ENCODE measurements at places on chromosomes 2 and 18. TPM values are rescaled to one million over a fixed set of nuclear protein-coding genes. Genes with fewer than 3 reads are reported as not detected.

DNA sequence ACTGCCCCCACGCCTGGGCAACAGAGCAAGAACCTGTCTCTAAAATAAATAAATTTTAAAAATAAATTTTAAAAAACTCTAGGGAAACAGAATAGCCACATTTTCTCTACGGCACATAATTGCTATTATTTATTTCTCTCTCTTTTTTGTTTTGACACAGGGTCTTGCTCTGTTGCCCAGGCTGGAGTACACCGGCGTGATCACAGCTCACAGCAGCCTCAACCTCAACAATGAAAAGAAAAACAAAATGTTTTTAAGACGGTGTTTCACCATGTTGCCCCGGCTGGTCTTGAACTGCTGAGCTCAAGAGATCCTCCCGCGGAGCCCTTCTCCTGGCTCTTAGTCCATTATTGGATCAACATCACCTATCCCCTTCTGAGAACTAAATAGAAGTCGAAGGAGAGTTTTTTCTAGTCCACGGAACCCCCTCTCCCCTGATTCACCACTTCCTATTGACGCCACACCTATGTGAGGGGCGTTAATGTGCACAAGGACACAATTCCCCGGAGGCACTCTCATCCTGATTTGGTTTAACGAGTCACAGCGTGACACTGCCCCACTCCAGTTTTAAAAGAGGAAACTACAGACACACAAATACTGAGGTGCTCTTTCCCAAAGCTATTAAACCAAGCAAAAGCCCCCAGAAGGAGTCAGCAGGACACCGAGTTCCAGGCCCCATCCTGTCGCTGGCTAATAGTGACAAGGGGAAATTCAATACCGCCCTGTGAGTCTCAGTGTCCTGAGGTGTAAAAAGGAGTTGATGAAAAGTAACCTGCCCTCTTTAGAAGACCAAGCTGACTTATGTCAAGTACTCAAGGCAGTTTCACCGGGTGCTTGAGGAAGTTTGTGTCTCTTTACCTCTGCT, 1.1 kb downstream of the NPC1 start:
- no peaks in the 10 kb centered on the region for H3K27me3 ChIP-seq
- peak; percentile 52 for DNase-seq
- peak overlapping the region; percentile 87 for H3K4me3 ChIP-seq
- H3K36me3 ChIP-seq = peaks cover 4% of the 10 kb centered on the region
- peaks cover 50% of the 10 kb centered on the region for H3K4me1 ChIP-seq
- peak overlapping the region; percentile 99 for H3K27ac ChIP-seq

Gene GREB1
- total RNA-seq = 0.94 TPM

- DNase-seq = no peak
- H3K4me3 ChIP-seq = no peak overlapping the region
- H3K4me1 ChIP-seq = no peaks in the 10 kb centered on the region
Observed at GRCh38 chr2:161044095-161044865, 115.9 kb upstream of the TANK start.

- H3K27ac ChIP-seq = no peak overlapping the region
- no peak for DNase-seq
- H3K36me3 ChIP-seq = no peaks in the 10 kb centered on the region
- H3K4me1 ChIP-seq = no peaks in the 10 kb centered on the region
Observed at GRCh38 chr2:18436503-18437005, 123.9 kb downstream of the RDH14 start.

Gene SLC38A11
- not detected for total RNA-seq

GRCh38 chr2:191933307-191934105, 86.6 kb upstream of the CAVIN2 start:
- H3K4me1 ChIP-seq = no peaks in the 10 kb centered on the region
- no peak overlapping the region for H3K4me3 ChIP-seq
- no peak for DNase-seq

GRCh38 chr2:28368357-28368798, 24.3 kb upstream of the FOSL2 start:
- peaks cover 47% of the 10 kb centered on the region for H3K4me1 ChIP-seq
- H3K36me3 ChIP-seq = no peaks in the 10 kb centered on the region
- no peak for DNase-seq
- H3K27ac ChIP-seq = no peak overlapping the region
- no peaks in the 10 kb centered on the region for H3K27me3 ChIP-seq
- H3K4me3 ChIP-seq = no peak overlapping the region

GRCh38 chr2:234373060-234373459, 123.8 kb downstream of the ARL4C start:
- no peaks in the 10 kb centered on the region for H3K36me3 ChIP-seq
- peaks cover 67% of the 10 kb centered on the region for H3K4me1 ChIP-seq
- peak overlapping the region; percentile 21 for H3K4me3 ChIP-seq
- H3K27me3 ChIP-seq = no peaks in the 10 kb centered on the region
- peak; percentile 45 for DNase-seq

GRCh38 chr2:101832114-101832513, 134.6 kb downstream of the MAP4K4 start:
- H3K27me3 ChIP-seq = no peaks in the 10 kb centered on the region
- H3K4me1 ChIP-seq = peaks cover 47% of the 10 kb centered on the region
- no peak overlapping the region for H3K4me3 ChIP-seq
- no peak overlapping the region for H3K27ac ChIP-seq

GRCh38 chr2:39377226-39377939, 59.7 kb downstream of the MAP4K3 start:
- H3K27me3 ChIP-seq = no peaks in the 10 kb centered on the region
- no peak overlapping the region for H3K4me3 ChIP-seq
- H3K36me3 ChIP-seq = no peaks in the 10 kb centered on the region
- DNase-seq = no peak
- H3K27ac ChIP-seq = no peak overlapping the region

Gene KIF5C
- total RNA-seq = 19.8 TPM

- DNase-seq = no peak
- no peaks in the 10 kb centered on the region for H3K27me3 ChIP-seq
- no peaks in the 10 kb centered on the region for H3K4me1 ChIP-seq
- no peak overlapping the region for H3K4me3 ChIP-seq
Observed at GRCh38 chr18:9516437-9517064, 41.2 kb downstream of the RALBP1 start.

Gene PLA2R1
- not detected for total RNA-seq

DNA sequence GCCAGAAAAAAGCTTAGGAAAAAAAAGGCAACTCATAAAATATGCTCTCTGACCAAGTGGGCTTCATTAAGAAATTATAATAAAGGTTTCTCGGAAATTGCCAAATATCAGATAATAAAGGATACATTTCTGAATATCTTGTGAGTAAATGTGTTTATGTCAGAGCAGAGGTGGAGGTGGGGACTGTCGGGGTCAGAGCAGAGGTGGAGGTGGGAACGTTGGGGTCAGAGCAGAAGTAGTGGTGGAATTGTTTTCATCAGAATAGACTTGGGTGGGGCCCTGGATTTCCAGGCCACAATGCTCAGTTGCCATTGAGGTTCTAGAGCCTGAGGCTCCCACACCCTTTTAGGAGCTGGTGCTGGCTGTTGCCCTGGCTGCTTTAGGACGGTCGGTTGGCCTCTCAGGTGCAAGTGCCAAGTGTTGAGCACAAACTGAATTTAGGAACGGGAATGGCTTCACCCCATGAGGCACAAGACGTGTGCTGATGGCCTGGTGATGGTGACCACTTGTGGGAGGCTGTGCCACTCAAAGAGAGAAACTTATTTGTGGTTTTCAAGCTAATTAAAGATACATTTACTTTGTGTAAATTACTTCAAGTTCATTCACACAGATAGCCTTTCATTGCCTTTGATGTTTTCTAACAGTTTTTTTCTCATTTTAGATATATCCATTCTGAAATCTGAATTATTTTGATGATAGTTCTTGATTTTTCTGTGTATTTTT, 131.5 kb downstream of the ATP9B start:
- H3K36me3 ChIP-seq = no peaks in the 10 kb centered on the region
- no peak overlapping the region for H3K27ac ChIP-seq
- no peak overlapping the region for H3K4me3 ChIP-seq
- no peak for DNase-seq

GRCh38 chr18:3183103-3183717, 36.6 kb downstream of the MYOM1 start:
- no peak for DNase-seq
- H3K27me3 ChIP-seq = no peaks in the 10 kb centered on the region
- H3K27ac ChIP-seq = no peak overlapping the region
- no peak overlapping the region for H3K4me3 ChIP-seq
- H3K4me1 ChIP-seq = no peaks in the 10 kb centered on the region

Gene PRSS56
- not detected for total RNA-seq

Gene MAPK4
- not detected for total RNA-seq

DNA sequence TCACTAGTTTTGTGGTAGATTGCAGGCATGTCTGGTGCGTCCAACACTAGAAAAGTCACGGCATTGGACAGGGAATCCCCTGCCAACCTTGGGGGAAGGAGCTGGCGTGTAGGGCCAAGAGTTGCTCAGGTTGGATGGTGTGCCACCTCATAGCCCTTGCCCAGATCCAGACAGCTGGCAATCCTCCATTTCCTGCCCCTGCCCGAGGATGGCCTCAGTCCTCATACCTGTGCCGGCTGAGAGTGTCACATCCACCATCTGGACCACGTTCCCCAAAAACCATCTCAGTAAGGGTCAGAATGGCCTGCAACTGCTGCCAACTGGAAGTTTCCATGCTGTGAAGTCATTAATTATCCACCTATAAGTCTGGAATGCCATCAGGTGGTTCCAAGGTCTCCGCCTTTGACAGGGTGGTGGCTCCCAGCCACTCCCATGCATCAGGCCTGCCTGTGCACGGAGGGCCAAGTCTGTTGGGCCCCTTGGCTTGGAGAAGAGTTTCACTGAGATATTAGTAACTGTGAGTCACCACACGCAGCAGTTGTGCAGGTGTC, 55.0 kb downstream of the IMPA2 start:
- H3K27ac ChIP-seq = no peak overlapping the region
- H3K4me1 ChIP-seq = no peaks in the 10 kb centered on the region
- no peaks in the 10 kb centered on the region for H3K36me3 ChIP-seq
- H3K27me3 ChIP-seq = peaks cover 3% of the 10 kb centered on the region
- H3K4me3 ChIP-seq = no peak overlapping the region

DNA sequence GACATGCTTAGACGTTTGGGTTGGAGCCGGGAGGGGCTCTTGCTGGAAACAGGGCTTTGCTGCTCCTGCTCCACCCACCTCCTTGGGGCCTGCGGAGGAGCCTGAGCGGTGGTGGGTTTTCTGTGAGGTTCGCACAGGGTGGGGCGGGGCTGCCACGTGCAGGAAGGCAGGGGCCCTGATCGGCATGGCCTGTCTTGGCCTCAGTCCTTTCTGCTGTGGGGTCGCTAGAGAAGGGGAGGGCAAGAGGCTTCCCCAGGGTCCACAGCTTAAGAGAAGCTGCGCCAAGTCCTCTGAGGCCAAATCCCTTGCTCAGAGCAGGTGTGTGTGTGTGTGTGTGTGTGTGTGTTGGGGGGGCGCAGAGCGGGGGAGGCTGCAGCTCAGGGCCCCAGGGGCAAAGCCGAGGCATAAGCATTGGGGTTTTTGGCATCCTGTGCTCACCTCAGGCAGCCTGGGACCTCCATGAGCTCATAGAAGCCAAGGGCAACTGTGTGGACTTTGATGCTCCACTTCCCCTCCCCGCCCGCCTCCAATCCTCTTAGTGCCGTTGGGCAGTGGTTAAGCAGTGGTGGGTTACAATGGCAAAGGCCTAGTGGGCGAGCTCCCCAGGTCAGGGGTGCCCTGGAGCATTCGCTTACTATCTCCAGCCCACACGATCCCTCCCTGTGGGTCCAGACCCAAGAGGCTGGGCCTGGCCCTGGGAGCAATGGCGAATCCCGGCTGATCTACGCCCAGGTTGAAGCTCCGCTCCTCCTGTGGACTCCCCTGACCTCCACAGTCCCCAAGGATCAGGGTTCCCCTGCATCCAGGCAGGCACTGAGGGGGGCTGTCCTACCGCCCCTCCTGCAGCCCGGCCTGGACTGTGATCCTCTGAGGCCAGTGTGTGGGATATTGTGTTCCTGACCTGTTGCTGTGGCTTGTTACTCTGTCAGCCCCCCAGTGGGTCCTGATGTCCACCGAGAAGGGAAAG, 28.9 kb downstream of the TOGARAM2 start:
- peak; percentile 14 for DNase-seq
- peak overlapping the region; percentile 22 for H3K4me3 ChIP-seq
- H3K4me1 ChIP-seq = peaks cover 66% of the 10 kb centered on the region
- no peaks in the 10 kb centered on the region for H3K27me3 ChIP-seq
- peak overlapping the region; percentile 93 for H3K27ac ChIP-seq
- no peaks in the 10 kb centered on the region for H3K36me3 ChIP-seq

Gene LYG2
- not detected for total RNA-seq

GRCh38 chr2:2699121-2699505, 368.0 kb upstream of the MYT1L start:
- H3K27ac ChIP-seq = no peak overlapping the region
- no peak for DNase-seq
- H3K27me3 ChIP-seq = no peaks in the 10 kb centered on the region
- no peaks in the 10 kb centered on the region for H3K4me1 ChIP-seq

Gene LINC00305
- total RNA-seq = not detected

All from CD8-positive, alpha-beta memory T cell (primary cell).